ENCODE measurements at places on chromosomes 7 and 10. TPM values are rescaled to one million over a fixed set of nuclear protein-coding genes. Genes with fewer than 3 reads are reported as not detected.

The OR2A42 gene
- not detected for total RNA-seq

The NSMCE4A gene
- 56.3 TPM for total RNA-seq

The DKK1 gene
- total RNA-seq: 33.0 TPM

GRCh38 chr7:98729121-98729520 lies 112.0 kb downstream of the NPTX2 start:
- DNase-seq: no peak

DNA sequence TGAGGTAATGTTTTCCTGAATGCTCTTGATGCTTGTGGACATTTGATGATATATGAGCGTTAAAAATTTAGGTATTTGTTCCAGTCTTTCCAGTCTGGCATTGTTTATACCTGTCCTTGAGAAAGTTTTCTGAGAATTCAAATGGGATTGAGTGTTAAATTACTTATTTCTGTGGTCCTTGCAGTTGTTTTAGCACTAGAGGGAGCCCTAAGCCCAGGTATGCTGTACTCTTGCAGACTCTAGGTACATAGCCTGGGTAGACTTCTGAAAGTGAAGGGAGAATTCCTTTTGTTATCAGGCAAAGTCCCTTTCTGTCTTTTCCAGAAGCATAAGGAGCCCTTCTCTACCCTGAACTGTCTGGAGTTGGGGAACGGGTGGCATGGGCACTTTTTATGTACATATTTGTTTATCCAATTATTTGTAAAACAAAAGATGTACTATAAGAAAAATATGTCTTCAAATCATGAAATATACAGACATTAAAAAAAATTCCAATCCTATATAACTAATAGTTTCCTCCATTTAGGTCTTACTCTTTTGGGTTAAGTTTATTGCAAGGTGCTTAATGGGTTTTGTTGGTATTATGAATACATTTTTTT lies 262.1 kb downstream of the ATRNL1 start:
- peak; percentile 31 for DNase-seq

GRCh38 chr7:106456329-106456728 lies 171.5 kb upstream of the NAMPT start:
- no peak for DNase-seq

GRCh38 chr10:30151581-30152389 lies 92.4 kb upstream of the JCAD start:
- no peak for DNase-seq

DNA sequence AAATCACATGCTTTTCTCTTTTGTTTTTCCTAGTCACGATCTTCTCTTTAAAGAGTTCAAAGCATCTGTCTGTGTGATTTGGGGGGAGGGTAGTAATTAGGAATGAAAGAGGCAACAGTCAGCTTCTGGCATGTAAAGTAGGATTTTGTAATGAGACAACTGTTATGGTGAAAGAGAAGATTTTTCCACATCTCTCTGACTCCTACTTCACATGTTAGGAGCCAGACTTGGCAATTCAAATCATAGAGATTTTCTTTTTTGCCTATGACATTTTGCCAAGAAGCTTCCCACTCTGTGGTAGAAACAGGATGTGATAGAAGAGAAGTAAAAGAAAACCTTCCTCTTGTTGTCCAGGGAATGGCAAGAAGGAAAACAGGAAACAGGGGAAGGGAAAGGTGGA lies 38.3 kb upstream of the KLHL7 start:
- no peak for DNase-seq

Measured in glomerular endothelial cell (primary cell).